Sciatic nerve (tissue), 2 donors: ENCODE measurements at places on chromosomes 1 and 21.
A peak's percentile ranks its signal among the peaks of the same experiment; 100 is the strongest.

- no peak for DNase-seq
These were observed 20.2 kb upstream of the ROR1 start for GRCh38 chr1:63753591-63753990.

DNA sequence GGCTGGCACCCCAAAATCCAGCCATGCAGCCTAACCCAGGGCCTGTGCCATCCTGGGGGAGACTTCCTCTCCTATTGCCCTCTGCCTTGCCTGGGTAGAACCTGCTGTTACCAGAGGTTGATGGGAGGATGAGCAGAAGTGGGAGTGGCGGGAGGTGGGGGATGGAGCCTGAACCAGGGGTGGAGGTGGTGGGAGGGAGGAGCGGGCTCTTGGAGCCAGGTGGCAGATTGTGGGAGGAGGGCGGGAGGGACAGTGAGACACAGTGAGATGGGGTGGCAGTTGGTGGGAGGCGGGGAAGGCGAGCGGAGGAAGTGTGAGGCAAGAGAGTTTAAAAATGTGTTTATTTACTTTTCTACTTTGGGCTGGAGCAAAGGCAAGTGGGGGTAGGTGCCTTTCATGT is 87.3 kb downstream of the KCNJ6 start:
- no peak for DNase-seq

- no peak for DNase-seq
These were observed 42.5 kb downstream of the CNST start for GRCh38 chr1:246608616-246609376.

GRCh38 chr1:194184974-194185373 is 998.6 kb upstream of the B3GALT2 start:
- DNase-seq: no peak

DNA sequence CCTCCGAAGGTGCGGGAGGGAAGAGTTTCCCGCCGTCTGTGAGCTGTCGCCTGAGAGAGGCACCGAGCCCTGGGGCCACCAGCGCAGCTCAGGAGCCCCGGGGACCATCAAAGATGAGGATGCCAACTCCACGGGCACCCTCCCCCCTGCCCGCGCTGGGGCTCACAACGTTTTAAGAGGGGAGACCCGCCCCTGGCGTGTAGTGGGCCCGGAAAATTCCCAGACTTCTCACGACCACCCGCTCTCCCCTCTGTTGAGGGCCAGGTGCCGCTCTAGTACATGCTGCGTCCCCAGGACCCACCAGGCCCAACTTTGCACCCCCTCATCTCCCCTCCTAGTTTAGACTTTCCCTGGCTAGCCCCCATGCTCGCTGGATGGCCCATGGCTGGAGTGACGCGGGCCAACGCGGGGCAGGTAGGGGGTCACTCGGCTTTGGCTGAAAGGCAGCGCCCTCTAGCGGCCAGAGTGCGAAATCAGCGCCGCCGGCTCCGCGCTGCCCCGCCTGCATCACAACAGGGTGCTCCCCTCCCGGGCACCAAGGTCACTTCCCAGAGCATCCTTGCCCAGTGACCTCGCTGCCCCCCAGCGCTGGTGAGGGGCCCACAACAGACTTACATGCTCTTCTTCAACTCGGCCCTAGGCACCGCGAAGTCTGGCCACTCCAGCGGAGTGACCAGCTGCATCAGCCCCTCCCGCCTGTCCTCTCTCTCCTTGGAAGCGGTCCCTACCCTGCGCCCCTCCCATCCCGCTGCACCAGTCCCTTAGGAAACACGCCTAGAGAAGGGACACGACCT is 1.8 kb downstream of the CD160 start:
- DNase-seq: peak; percentile 85

DNA sequence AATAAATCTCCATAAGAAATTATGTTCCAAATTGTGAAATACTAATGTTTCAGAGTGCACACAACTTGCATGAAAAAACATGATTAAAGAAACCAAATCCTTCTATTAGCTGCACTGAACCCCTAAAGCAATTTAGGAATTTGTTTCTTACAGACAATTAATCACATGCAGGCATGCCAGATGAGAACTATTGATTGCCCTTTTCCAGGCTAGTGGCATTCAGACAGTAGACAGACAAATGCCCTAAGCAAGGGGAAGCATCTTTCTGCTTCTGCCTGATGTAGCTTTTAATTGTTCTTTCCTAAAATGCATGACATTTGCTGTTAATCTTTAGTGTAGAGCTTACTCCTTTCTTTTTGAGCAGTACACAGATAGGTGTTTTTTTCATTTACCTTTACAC is 229.5 kb downstream of the DPYD start:
- no peak for DNase-seq

- no peak for DNase-seq
These were observed 21.2 kb upstream of the JUN start for GRCh38 chr1:58804853-58805565.

DNA sequence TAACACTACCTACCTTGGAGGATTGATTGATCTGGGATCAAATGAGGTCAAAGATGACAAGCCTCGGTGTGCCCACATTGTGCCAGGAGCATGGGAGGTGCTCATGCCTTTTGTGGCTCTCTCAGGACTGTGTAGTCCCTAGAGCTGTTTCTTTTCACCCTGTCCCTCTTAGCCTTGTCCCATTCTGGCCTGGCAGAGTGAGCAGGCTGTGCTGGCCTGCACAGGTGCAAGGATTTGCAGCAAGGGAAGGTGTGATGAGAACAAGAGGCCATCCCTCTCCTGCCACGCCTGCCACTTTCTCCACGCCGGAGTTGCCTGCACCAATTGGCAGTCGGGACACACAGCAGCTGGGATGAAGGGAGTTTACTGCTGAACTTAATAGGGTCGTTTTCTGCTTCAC is 410.6 kb upstream of the VAMP3 start:
- no peak for DNase-seq

DNA sequence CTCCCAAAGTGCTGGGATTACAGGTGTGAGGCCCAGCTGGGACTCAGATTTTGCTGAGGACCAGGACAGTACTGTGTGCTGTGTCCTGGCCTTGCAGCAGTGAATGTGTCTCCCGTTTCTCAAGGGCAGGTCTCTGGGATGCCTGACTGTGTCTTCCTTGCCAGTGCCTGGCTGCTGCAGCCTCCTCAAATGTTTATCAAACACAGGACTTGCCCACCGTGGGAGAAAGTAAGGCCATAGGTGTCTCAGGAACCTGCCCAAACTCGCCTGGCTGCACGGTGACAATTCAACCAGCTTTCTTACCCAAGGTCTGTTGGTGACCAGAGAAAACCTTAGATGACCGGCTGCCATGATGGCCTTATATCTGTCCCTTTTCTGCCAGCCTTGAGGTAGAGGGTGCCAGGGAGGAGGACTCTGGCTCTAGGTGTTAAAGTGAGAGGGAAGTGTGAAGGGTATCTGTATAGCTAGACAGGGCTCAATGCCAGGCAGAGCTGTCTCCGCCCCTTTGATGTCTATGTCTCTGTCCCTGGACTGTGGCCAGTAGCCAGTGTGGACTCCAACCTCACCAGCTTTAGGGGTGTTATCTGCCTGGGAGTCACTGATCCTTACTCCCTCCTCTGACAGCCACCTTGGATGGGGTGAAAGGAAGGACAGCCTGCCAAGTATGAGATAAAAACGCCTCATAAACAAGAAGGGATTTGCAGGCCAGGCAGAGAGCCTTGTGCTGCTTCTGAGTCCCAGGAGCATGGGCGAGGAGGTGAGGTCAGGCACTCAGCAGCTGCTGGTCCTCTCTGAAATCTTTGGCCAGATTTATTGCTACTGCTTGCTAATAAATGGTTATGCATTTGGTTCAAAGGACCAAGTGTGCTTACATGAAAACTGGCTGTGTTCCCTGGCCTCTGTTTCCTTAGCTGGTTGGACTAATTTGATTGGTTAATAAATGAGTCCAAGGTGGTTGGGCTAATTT is 22.3 kb downstream of the IL6R start:
- no peak for DNase-seq
